ENCODE measurements at places on chromosomes 1 and 21.

- no peak for DNase-seq
Observed at GRCh38 chr1:11342621-11343032, 69.6 kb downstream of the UBIAD1 start.

DNA sequence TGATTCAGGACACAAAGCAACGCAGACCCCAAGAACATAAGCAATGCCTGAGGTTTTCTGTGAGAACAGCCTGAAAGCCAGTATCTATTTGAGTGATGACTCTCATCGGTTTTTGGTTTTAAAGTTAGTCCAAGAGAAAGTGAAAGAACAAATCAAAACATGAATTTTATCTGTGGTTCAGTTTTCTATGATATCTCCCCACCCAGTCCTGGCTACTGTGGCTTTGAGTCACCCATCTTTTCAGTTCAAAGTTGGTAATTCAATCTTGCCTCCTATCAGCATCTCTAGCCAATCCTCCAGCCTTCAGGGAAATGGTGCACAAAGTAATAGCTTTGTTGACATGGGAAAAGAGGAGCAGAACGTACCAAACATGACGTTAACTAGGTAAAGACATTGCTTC lies 40.5 kb upstream of the KRTAP19-8 start:
- no peak for DNase-seq

GRCh38 chr1:50491142-50491541 lies 67.9 kb upstream of the DMRTA2 start:
- DNase-seq, result no peak

- DNase-seq, result no peak
Observed at GRCh38 chr1:43932786-43933385, 715 bp upstream of the ARTN start.

DNA sequence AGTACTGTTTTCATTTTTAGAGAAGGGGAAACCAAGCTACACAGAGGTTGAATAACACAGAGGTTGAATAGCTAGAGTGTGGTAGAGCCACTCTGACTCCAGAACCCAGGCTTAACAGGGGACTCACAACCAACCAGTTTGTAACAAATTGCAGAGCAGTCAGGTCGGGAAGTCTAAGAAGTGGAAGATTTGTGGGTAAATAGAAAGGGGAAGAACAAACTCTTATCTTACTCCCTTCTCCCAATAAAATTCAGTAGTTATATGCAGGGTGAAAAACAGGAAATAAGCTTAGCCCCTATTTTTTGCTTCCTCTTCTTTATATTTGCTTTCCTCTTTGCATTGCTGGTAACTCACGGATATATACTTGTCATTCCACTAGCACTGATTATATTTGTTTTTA lies 23.2 kb downstream of the CDC42 start:
- DNase-seq, result no peak

DNA sequence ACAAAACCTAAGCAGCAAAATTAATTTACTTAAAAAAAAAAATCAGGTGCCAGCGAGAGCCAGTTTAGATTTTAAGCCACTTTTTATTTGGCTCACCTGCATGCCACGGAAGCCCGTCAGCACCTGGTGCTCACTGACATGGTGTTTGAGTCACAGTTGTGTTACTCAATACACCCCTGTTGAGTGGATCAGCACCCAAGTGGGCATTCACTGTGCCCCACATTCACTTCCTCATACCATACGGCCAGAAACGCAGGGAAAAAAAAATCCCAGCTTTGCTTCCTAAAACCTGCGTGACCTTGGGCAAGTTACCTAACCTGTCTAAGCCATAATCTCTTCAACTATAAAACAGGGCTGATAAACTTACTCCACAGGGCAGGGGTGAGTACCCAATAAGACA lies 42.8 kb upstream of the SIM2 start:
- no peak for DNase-seq

DNA sequence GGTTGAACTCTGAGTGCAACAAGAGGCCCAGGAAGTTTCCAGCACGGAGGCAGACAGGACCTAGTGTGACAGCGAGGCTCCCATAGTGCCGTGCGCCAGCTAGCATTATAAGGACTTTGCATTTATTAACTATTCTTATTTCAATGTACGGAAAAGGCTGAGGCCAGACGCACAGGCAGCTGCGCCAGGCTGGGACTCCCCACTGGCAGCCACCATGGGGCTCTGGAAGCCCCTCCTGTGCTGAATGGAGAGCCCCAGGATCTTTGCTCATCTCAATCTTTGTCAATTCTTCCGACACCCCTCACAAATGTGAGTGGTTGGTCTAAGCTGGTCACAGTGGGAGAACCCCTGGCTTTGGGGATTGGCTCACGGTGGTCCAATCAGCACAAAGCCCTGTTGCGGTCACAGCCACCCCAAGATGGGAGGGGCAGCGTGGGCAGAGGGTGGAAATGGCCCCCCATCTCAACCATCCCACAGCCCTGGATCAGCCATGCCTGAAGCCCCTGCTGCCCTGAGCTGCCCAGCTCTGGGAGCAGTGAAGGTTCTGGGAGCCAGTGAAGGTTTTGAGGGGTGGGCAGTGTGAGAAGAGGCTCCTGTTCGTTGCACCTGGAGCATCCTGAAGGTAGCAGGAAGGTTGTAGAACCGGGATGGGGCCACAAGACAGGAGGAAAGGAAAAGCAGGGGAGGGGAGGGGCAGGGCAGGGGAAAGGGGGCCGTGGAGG lies 59.5 kb upstream of the ADARB1 start:
- DNase-seq, result no peak

DNA sequence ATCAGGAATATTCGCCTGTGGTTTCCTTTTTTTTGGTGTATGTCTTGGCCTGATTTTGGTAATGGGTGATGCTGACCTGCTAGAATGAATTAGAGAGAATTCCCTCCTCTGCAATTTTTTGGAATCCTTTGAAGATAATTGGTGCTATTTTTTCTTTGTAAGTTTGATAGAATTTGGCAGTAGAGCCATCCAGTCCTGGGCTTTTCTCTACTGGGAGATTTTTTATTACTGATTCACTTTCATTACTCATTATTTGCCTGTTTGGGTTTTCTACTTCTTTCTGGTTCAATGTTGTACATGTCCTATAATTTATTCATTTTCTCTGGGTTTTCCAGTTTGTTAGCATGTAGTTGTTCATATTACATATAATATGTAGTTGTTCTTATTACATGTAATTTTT lies 48.7 kb downstream of the NTMT2 start:
- no peak for DNase-seq

- no peak for DNase-seq
Observed at GRCh38 chr1:203202431-203203245, 16.1 kb upstream of the CHI3L1 start.

GRCh38 chr1:7267493-7267892 lies 482.2 kb downstream of the CAMTA1 start:
- no peak for DNase-seq

DNA sequence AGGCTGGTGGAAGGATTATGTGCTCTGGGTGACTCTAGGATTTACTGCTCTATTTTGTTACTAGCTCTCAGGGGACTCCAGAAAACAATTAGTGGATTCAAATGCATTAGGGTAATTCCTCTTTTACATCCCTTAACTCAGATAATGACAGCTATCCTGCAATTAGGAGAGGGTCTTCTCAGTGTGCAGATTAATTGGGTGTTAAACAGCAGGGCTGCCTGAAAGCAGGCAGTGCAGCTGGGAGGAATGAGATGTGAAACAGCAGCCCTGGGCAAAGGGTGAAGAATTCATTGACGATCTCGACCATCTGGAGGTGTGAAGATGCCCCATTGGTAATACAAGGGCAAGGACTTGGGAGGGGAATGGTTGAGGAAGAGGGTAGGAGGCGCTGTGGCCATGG lies 66.1 kb downstream of the HTR6 start:
- DNase-seq, result no peak

DNA sequence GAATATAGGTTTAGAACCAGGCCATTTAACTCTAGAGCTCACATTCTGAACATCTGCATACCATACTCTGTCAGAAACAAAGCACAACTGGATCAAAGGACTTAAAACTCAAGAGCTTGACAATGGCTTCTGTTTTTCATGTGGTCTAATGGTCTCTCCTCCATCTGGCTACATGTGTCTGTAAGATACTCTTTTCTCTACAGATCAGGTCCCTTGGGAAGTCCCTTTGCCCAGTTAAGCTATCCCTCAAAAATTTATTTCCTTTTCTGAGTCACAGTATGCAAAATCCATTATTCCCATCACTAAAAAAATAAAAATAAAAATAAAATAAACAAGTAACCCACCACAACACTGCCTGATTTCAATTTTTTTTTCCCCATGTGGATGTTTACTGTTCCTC lies 357.0 kb upstream of the PRMT6 start:
- DNase-seq, result no peak

- no peak for DNase-seq
Observed at GRCh38 chr21:42659416-42660117, 6.1 kb downstream of the PDE9A start.

DNA sequence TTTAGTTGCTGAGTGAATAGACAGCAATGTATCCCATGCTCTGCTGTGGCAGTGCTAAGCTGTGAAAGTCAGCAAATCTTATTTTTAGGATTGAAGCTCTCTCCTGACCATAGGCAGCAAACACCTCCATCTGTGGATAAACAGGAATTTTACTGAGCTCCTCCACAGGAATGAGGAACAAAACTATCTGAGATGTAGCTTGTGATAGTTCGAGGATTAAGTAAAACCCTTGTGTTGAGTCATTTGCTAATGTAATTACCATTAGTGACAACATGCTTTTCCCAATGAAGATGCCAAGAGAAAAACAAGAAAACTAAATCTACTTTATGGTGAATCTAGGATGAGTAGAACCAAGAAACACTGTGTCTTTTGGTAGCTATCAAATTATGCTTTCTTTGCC lies 122.7 kb downstream of the CLEC20A start:
- DNase-seq, result no peak

- no peak for DNase-seq
Observed at GRCh38 chr1:220511179-220511578, 16.8 kb upstream of the MARK1 start.

GRCh38 chr1:12615159-12615864 lies 2.7 kb downstream of the DHRS3 start:
- no peak for DNase-seq

GRCh38 chr1:57470036-57470435 lies 46.2 kb upstream of the DAB1 start:
- no peak for DNase-seq

DNA sequence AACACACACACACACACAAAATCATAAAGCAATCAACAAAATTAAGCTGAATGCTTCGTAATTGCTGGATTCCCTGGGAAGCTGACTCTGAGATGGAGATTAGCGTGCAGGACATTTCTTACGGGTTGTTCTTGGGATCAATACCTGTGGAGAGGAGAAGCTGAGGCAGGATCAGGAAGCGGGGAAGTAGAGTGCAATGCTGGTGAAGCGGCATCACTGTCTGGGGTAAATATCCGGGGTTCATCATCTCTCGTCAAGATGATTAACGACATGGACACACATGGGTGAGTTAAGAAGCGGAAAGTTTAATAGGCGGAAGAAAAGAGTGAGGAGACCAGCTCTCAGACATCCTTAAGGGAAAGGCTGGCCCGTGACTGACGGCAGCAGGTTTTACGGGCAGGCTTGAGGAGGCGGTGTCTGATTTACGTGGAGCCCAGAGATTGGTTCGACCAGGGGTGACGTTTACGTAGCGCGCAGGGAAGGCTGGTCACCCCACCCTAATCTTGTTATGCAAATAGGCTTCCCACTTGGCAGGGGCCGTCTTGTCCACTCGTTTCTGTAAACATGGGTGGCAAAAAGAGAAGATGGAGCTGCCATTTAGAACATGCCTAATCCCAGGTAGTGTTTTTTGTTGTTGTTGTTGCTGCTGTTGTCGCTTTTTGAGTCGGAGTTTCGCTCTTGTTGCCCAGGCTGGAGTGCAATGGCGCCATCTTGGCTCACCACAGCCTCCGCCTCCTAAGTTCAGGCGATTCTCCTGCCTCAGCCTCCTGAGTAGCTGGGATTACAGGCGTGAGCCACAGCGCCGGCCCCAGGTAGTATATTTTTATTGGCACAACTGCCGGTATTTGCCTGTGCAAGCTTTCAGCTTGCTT lies 135.6 kb upstream of the KCNJ15 start:
- no peak for DNase-seq

DNA sequence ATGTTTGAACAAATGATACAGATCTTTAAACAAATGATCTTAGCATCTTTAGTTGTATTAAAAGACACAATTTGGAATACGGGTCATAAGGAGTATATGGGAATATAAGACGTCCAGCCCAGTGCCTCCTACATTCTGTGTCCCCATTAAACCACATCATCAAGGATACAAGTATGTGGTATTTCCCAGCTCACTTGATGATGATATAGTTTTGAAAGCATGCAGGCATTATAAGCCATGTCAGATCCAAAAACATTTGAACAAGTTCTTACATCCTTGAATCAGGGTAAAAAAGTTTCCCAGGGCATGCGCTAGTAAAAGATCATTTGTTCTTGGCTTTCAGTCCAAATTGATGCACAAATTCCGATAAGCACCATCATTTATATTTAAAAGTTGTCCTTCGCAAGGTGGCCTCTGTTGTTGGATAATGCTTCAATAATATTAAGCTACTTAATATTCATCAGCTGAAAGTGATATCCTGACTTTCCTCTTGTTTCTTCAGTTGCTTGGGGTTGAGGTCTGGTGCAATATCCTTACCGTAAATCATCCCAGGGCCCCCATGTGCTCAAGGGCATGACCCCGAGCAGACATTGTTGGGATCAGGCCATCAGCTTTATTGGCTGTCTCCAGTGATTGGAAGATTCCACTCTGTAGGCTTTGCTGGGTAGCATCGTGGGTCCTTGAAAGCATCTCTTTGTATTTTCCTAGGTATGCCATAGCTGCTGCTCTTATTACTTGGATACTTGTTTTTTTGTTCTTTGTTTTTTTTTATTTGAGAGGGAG lies 61.8 kb downstream of the CENPF start:
- DNase-seq, result no peak

- DNase-seq, result no peak
Observed at GRCh38 chr1:33641104-33641830, 168.8 kb downstream of the ZSCAN20 start.

DNA sequence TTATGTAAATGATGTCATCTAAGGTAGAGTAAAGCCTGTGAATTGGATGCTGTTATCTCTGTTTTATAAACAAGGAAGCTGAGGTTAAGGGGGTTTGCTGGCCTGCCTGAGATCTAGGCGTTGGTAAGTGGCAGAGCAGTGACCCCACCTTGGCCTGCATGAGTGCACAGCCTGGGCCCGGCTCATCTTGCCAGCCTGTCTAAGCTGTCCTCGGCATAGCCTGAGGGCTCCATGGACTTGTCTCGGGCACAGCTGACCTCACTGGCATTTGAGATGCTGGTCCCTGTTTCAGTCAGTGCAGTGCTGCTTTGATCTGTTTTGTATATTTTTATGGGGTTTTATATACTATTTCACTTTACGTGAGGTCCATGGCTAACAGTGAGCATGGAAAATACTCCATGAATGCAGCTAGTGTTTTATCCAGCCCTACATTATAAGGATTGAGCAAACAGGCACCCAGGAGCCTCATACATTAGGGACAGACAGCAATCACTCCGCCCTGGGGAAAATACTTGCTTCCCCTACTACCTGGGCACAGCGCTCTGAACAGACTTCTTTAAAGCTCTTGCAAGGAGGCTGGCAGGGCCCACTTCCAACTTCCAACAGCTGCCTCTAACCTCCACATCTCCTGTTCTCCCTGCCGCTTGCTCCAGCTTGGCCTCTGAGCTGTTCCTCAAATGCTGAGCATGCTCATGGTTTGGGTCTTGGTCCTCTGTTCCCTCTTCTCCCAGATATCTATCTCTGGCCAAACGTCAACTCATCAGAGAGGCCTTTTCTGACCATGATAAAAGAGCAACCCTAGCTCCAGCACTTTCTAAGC lies 150.6 kb upstream of the HMGB4 start:
- no peak for DNase-seq

GRCh38 chr1:33118274-33118673 lies 37.3 kb downstream of the AZIN2 start:
- no peak for DNase-seq

- DNase-seq, result peak; percentile 75
Observed at GRCh38 chr1:156445789-156446263, 54.7 kb downstream of the MEF2D start.

GRCh38 chr1:147720557-147720956 lies 39.8 kb downstream of the GJA5 start:
- no peak for DNase-seq

All from immature natural killer cell (primary cell).